Stimulated activated CD4-positive, alpha-beta T cell treated with anti-CD3 and anti-CD28 coated beads, Interleukin-1b, Interleukin-23, amount 100 ng/mL, for 48 hours (primary cell): ENCODE measurements at places on chromosomes 2 and 18.
A peak's percentile ranks its signal among the peaks of the same experiment; 100 is the strongest.

- no peak for DNase-seq
Measured at GRCh38 chr2:16328521-16329190, 337.0 kb downstream of the CYRIA start.

- DNase-seq: no peak
Measured at GRCh38 chr2:17470855-17471641, 47.2 kb downstream of the RAD51AP2 start.

GRCh38 chr2:203681978-203682377 is 24.5 kb upstream of the CD28 start:
- no peak for DNase-seq

- no peak for DNase-seq
Measured at GRCh38 chr2:210172219-210172575, 988 bp upstream of the KANSL1L start.

GRCh38 chr18:48044944-48045343 is 114.5 kb upstream of the SMAD2 start:
- DNase-seq: no peak

DNA sequence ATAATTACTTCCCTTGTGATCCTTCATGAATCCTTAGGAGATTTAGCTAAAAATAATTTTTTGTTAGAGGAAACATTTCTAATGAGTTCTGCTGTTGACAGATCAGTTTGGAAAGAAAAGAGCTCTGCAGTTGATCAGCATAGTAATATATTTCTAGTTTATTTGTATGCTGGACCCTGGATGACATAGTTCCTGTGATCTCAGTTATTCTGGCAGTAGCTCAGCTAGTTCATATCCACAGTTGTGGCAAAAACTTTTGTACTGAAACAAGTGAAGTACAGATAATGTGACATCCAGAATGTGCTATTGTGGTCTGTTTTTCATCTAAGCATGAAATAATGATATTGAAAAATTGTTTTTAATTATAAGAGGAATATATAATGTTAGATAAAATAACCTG is 33.7 kb downstream of the ABI2 start:
- DNase-seq: no peak

GRCh38 chr2:133434959-133435668 is 133.1 kb downstream of the NCKAP5 start:
- DNase-seq: no peak

DNA sequence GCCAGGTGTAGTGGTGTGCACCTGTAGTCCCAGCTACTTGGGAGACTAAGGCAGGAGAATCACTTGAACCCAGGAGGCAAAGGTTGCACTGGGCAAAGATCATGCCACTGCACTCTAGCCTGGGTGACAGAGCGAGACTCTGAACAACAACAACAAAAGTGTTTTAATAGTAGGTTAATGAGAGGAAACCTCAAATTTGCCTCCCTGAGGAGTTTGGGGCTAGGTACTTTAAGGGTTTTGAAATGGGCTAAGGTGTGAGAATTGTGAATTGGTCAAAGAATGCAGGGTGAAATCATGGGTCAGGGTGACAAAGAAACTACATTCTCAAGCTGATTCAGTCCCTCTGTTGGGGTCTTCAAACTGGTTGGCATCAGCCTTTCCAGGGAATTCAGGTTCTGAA is 60.7 kb upstream of the BOD1L2 start:
- DNase-seq: no peak

GRCh38 chr2:4908461-4908860 is 783.7 kb upstream of the SOX11 start:
- no peak for DNase-seq

DNA sequence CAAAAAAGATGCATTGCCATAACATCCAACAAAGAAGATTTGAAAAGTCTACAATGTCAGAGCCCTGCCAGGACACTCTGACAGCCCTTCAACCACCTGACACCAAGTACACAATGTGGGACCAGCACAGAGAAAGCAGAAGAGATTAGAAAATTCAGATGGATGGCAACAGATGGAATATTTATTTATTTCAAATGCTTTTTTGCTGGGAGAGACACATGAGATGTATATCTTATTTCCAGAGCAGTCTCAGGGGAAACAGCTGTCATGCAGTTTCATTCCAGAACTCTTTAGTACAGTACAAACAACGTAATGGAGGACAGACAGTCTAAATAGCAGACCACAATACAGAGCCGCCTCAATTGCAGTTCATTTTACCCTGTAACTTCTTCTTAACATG is 110.1 kb downstream of the MAIP1 start:
- no peak for DNase-seq

GRCh38 chr2:108535357-108535631 is 1.0 kb downstream of the LIMS1 start:
- DNase-seq: no peak

- DNase-seq: no peak
Measured at GRCh38 chr2:23689131-23689700, 237.7 kb downstream of the ATAD2B start.

- DNase-seq: no peak
Measured at GRCh38 chr2:140567734-140568133, 1563.1 kb downstream of the LRP1B start.

- DNase-seq: no peak
Measured at GRCh38 chr2:140063356-140063755, 1283.2 kb upstream of the NXPH2 start.

- no peak for DNase-seq
Measured at GRCh38 chr2:201996006-201996405, 37.6 kb upstream of the FZD7 start.

DNA sequence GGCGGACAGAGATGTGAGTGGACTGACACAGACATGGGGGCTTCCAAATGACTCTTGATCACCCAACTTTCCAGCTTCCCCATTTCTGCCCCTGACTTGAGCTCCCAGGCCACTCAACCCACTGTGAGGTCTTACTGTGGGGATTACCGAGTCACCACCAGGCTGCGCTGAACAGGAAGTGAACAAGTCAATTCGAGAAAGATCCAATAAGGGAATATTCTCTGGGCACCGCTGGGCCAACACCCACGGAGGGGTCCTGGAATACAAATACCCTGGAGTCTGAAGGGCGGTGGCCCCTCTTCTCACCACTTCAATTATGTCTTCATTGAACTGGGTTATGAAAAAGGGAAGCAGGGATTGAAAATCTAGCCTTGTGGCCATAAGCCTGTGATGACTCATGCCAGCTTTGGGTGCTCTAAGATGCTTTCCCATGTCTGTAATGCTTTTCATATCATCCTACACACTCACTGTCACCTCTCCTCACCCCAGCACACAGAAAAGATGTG is 37.7 kb downstream of the BCL11A start:
- DNase-seq: peak; percentile 9

GRCh38 chr2:95389245-95390119 is 13.0 kb upstream of the FAHD2A start:
- DNase-seq: peak; percentile 50

- no peak for DNase-seq
Measured at GRCh38 chr2:32940316-32940997, 6.3 kb upstream of the LTBP1 start.

DNA sequence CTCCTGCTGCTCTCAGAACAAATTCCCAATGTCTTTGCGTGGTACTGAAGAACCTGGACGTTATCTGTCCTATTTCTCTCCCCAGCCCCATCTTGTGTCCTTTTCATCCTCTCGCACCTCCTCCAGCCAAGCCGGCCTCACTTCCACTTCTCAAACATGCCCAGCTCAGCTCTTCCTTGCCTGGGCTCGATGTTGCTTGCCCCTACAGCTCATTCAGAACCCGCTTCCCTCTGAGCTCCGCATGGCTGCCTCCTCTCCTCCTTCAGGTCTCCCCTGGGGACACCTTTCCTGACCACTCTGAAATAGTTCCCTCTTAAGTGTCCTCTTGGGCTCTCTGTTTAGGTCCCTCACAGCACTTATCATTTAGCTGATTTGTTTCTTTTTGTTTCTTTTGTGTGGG is 6.7 kb upstream of the SMARCAL1 start:
- no peak for DNase-seq

- no peak for DNase-seq
Measured at GRCh38 chr2:148646231-148646559, 1.6 kb downstream of the EPC2 start.
